ENCODE measurements at places on chromosomes 6 and 20. TPM values are rescaled to one million over a fixed set of nuclear protein-coding genes. Genes with fewer than 3 reads are reported as not detected.

PAX1 gene
- total RNA-seq: not detected

CST7 gene
- 0.56 TPM for total RNA-seq

PLCG1 gene
- 184 TPM for total RNA-seq

TREM1 gene
- total RNA-seq: 0.16 TPM

DNA sequence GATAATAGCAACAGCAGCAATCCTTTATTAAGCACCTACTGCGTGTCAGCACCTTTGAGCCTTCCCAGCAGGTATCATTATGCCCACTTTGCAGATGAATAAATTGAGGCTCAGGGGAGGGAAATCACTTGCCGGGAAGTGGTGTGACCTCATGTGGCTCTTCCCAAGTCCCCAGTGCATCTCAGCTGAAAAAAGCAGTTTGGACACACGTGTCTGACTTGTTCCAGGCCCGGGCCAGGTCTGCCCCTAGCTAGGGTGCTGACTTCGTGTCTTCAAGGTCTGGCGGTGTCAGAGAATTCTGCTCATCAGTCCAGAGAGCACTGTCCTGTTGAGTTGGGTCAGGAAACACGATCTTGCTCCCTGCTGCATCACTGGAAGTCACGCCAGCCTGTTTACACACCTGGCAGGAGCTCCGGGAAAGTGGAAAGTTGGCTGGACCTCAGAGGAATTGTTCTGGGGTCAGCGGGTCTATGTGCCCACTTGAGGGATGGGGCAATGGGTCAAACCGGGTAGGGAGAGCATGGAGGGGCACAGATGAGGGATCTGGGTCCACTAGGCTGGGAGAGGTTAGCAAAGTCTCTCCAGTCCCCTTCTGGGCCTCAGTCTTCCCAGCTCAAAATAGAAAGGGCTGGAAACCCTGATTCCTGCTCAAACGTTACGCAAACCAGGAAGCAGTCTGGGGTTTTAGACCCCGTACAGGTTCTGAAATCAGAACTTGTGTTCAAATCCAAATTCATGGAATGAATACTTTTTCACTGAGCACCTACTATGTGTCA, 10.5 kb downstream of the SLC13A3 start:
- no peak for DNase-seq

- no peak for DNase-seq
These were observed 138.4 kb downstream of the KCNQ5 start for GRCh38 chr6:72760114-72760793.

DNA sequence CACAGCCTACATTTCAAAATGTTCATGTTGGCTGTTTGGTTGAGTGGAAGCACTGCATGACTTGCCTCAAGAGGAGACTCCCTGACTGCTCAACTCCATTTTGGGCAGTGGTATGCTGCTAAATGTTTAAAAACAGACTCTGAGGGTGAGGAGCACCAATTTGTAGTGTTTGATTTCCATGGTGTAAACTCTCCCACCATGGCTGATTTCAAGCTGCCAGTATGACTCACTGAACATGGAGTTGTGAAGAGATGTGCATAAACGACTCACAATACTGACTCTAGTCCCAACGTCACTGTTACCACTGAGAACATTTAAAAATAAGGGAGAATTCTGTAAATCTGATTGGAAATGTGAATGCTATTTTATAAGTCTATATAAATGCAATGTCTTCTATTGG, 70.4 kb downstream of the BACH2 start:
- no peak for DNase-seq
